ENCODE measurements at places on chromosomes 4 and X. TPM values are rescaled to one million over a fixed set of nuclear protein-coding genes. Genes with fewer than 3 reads are reported as not detected.

GPM6B gene
- total RNA-seq: 4.1 TPM

HMGB3 gene
- total RNA-seq: 5.2 TPM

STS gene
- total RNA-seq: 16.1 TPM

ADH1C gene
- total RNA-seq: 2.6 TPM

DNA sequence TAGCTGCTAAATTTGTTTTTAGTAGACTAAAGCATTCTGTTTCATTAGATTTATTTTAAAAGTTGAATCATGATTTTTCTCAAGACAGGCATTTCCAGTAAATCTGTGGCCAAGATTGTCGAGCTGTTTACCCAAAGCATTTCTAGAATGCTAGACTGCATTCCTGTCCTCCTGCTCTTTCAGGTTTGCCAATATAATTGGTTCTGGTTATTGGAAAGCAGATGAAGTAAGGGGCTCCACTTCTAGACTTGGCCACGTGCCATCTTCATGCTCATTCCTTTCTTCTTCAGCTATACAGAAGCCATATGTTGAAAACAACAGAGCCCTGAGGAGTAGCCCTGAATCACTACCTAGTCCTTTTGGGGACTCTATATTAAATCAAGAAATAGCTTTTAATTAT lies 62.5 kb downstream of the PGRMC2 start:
- no peak for DNase-seq

GRCh38 chr4:80489798-80490197 lies 154.3 kb downstream of the CFAP299 start:
- no peak for DNase-seq

DNA sequence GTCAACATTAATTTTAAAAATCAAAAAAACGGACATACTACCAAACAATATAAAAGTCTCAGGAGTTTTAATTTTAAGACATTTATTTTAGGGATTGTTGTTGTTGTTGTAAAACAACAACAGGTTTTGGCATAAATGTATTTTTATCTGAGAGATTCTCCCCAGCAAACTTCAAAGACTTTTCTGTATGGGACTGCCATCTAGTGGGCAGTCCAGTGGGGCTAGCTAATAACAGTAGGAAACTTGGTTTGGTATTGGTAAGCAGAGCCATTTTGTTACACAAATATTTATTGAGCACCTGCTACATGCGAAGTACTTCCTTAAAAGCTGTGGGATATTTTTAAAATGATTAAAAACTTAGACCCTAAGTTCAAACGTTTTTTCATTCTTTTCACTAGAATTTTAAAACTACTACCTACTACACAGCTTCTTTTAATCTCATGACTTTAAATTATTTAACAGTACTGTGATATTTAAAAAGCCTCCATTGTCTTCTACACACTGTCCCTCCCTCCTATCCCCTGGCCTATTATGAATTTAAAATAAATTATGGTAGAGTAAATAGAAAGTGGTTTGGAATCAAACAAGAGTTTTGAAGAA lies 1028.4 kb upstream of the INTU start:
- no peak for DNase-seq

DNA sequence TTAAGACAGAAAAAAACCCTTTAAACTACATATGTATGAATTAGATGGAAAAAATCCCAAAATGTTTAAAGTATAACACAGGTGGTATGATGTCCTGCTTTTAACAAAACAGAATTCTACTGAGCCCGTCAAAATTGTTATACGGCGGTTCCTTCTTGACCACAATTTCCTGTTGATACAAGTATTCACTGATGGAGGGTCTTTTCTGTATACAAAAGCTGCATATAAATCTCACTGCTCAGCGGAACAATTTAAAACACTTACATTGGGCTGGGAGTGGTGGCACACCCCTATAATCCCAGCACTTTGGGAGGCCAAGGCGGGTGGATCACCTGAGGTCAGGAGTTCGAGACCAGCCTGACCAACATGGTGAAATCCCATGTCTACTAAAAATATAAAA lies 62.4 kb downstream of the RPS6KA3 start:
- DNase-seq: no peak

DNA sequence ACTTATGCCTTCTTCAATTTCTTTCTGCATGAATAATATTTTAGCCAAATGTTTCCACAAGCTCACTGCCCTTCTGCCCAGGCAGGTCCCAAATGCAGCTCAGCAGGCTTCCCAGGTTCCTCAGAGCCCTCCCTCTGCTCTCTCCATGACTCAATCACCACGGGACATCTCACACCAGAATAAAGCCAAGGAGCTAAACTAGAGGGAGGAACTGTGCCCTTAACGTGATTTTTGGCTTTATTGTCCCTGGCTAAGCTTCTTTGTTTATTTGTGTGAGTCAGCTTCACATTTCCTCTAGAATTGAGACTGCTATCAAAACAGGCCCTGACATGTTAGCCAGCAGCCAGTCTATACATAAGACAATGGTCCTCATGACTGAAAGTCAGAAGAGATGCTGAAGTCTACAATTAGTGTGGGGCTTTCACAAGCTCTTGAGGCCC lies 186.4 kb upstream of the GALNT7 start:
- DNase-seq: no peak

DNA sequence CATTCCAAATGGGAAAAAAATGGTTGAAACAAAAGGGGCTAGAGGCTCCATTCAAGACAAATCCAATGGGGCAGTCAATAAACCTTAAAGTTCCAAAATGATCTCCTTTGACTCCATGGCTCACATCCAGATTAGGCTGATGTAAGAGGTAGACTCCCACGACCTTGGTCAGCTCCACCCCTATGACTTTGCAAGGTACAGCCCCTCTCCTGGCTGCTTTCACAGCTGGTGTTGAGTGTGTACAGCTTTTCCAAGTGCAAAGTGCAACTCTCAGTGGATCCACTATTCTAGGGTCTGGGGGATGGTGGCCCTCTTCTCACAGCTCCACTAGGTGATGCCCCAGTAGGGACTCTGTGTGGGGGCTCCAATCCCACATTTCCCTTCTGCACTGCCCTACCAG lies 21.5 kb downstream of the SULT1B1 start:
- DNase-seq: no peak

GRCh38 chrX:41468647-41469323 lies 21.6 kb downstream of the NYX start:
- no peak for DNase-seq

DNA sequence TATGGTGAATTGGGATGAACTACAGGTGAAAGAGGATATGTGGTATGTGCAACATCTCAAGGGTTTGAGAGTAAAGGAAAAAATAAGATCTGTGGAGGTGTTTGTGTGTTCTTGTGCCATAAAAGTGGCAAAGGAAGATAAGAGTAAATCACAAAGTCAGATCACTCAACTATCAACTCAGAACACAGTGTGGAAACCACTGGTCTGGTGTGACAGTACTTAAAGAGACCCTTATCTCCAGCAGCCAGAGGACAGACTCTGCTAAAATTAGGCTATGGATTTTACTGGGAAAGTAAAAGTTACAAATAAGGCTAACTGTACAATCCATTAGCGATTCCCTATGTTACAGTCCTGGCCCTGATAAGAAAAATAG lies 54.0 kb upstream of the PRDM8 start:
- DNase-seq: no peak

GRCh38 chr4:113978561-113979147 lies 793 bp downstream of the ARSJ start:
- no peak for DNase-seq

DNA sequence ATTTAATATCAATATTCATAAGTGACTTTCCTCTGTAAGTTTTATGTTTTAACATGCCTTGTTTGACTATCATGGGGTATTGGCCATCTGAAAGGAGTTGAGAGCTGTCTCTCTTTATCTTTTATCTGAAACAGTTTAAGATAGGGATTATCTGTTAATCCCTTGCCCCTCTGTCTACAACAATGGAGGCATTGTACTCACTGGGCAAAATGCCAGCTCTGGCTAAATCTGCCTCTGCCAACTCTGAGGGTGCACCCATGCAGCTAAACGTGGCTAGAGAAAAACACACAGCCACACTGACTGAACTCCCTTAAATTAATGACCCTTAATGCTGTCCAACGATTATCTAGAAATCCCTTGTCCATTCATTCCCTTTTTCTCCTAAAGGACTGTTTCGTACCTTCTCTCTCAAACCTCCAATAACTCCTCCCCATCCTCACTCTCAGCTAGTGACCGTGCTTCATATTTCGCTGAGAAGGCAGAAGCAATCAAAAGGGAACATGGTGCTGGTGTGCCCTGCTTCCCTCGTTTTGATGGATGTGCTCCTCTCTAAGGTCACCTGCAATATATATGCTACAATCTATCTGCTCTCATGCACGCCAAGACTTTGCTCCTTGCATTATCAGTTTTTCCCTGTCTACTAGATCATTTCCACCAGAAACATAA lies 10.3 kb downstream of the PHKA2 start:
- DNase-seq: no peak

DNA sequence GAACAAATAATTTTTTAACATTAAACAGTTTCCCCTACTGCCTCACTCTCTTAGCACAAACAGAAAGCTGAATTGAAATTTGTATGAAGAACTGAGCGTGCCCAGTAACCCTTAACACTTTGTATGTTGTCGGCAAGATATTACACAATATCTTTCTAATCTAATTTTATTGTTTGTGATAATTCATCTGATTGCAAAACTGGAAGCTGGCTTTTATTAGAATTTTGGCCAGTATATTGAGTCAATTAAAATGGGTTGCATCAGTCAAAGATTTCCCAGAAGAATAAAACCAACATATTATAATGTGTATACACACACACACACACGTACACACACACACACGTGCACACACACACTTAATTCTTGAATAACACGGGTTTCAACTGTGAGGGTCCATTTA lies 2332.1 kb downstream of the PCDH7 start:
- no peak for DNase-seq

DNA sequence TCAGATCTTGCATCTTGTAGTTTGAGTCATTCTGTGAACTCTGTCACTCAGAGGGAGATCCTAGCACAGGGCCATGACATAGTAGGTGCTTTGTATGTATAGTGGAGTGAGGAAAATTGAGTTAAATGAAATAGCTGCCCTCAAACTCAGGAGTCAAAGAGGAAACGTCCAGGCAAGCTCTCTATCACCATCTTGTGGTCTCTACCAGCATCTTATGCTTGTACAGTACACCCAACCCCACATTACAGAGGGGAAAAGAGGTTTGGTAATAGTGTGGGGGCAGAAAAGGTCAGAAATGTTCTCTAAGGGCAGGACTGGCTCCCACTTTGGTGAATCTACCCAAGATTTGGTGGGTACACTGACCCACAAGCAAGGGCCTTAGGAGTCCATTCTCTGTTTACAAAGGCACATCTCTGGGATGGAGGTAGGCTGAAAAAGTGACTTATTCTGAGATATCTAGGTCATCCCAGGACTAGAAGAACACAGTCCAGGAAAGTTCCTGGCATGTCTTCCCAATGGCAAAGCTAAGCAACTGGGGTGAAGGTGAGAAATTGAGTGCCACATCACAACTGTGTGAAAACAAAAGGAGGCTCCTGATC lies 131.8 kb downstream of the OR13H1 start:
- no peak for DNase-seq

DNA sequence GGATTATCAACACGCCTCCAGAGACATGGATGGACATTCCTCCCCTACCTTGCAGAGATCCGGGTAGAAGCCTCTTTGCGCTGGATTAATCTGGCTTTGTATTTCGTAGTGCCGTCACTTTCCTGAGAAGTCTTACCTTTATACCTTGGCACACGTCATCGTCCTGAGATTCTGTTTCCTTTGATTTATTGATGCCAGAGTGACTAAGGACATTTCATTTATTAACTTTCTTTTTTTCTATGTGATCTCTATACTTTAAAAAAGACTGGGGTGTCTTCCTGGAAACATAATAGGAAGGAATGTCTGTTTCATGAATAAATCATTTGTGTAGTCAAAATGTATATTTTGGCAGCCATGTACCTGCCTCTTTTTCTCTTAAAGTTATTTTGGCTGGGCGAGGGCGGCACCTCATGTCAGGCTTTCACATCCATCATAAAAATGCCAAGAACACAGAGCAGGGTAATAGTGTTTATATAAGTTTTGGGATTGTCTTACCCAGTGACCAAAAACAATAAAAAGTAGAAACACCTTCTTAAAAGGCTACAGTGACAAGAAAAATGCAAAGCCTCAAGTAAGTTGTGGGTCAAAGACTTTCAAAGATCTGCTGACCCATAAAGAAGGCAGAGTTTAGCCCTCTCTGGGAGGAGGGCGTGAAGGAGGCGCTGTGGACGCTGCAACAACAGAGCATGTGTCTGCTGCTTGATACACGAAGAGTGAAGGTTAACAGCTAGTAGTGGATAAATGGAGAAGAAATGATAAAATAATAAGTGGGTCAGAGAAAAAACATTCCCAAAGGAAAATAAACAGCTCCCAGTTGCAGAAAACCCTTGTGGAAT lies 124.4 kb downstream of the SHROOM3 start:
- DNase-seq: no peak

Measured in posterior vena cava (tissue), 2 donors.